ENCODE measurements at places on chromosomes 2 and 18.

DNA sequence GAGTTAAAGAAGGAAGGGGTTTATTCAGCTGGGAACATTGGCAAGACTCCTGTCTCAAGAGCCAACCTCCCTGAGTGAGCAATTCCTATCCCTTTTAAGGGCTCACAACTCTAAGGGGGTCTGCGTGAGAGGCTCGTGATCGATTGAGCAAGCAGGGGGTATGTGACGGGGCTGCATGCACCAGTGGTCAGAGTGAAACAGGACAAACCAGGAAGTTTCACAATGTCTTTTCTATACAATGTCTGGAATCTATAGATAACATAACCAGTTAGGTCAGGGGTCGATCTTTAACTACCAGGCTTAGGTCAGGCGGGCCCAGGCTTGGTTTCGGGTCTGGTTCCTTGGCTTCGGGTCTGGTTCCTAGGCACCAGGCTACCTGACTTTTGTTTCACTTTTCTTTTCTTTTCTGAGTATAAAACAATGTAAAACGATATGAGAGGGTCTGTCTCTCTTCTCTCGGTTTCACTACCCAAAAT lies 30.1 kb upstream of the LIPG start:
- no peak for DNase-seq

GRCh38 chr2:58156780-58157179 lies 84.3 kb downstream of the FANCL start:
- DNase-seq, result no peak

GRCh38 chr2:83970217-83970929 lies 488.7 kb downstream of the SUCLG1 start:
- no peak for DNase-seq

DNA sequence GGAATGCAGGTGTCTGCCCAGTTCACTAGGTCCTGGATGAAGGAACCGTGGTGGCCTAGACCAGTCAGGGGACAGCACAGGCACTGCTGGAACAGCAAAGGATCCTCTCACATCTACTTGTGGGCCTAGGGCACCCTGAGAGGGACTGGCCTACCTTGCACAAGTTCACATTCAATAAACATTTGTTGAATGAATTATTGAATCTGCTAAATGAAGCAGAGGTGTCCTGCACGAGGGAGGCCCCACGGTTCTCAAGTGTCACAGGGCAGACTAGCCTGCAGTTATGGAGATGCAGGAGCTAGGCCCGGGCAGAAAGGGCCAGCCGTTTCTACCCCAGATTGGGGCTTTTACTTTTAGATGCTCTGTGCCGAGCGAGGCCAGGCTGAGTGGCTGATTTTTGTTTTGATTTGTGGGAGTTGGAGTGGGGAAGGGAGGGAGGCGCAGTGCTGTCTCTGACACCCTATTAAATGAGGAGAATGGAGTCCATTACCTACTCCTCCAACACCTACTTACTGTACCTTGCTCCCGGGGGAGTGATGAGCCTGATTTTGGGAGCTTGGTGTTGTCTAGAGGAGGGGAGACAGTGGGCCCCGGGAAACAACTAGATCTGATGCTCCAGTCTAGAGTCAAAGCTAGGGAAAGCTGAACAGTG lies 18.4 kb downstream of the SH2D6 start:
- DNase-seq, result no peak

GRCh38 chr18:49728542-49728941 lies 84.8 kb downstream of the ACAA2 start:
- DNase-seq, result no peak

DNA sequence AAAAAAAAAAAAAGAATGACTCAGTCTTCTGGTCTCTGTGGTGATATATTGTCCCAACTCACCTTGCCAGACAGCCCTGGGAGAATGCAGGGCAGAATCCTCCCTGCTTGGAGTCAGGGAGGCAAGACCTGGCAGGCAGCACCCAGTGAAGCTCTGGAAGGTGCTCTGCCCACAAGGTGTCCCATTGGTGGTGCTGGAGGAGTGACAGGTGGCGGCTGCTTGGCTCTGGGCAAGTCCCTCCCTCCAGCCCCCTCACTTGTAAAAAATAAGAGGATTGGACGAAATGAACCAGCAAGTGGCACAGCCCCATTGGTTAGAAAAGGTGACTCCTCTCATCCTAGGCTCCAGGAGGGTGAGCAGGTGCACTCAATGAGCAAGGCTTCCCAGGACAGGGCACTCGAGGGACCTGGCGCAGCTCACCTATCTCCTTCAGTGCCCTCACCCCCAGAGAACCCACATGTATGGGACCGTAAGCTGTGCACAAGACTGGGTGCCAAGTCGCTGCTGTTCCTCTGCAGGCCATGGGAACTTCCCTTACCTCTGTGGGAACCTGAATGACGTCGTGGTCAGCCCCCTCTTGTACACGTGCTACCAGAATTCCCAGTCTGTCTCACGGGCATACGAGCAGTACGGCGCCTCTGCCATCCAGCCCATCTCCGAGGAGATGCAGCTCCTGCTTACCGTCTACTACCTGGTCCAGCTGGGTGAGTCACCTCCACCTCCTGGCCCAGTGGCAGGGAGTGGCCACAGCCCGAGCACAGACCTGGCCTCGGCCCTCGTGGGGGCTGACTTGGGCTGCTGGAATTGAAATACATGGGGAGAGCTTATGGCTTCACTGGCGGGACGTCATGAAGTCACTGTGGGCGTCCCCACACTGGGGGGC lies 54.6 kb downstream of the GREB1 start:
- no peak for DNase-seq

GRCh38 chr2:112641701-112642100 lies 4.0 kb upstream of the SLC20A1 start:
- DNase-seq, result no peak

DNA sequence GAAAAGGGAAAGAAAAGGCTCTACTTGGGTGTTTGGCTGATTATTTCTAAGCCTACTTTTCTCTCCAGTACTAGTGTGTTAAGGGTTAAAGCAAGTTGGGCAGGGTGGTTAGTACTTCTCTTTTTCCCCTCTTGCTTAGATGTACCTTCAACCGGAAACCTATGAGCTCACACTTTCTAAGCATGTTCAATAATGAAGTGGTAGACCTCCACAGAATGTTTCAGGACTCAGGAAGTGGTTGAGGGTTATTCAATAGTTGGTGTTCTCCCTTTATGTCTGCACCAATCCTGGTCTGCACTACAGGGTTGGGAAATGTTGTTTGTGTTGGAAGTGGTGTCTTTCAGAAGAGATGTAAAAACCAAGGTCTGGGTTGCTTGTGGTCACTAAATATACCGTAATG lies 137.1 kb downstream of the ZEB2 start:
- DNase-seq, result peak; percentile 74

DNA sequence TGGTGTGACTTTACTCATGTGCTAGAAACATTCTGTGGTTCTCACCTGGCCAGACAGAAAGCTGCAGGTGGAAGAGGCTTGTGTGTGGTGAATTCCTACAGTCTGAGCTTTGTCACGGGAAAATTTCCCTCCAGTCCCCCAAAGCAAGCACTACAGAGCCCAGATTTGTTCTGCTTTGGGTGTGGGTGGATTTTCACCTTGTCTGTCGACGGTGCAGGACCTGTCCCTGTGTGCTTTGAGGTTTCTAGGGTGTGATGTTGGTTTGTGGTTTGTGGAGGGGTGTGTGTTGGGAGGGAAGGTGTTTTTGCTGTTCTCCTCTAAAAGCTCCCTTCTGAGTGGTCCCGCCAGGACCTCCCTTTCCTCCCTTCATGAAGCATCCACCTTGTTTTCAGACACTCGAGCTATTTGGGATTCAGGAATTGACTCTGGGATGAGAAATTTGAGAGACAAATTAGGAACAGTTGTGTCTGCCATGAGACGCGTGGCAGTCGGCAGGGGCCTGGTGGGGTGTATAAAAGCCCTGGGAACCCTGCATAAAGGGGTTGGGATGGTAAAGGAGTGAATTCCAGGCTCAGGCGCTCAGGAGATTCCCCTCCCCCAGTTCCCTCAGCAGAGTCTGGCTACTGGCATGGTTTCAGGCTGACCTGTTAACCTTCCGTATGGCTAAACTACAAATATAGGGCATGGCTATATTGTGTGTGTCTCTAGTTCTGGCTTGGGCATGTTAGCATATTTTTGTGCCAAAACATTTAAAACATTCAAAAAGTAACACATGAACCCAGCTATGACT lies 65.5 kb downstream of the DGKD start:
- DNase-seq, result no peak

GRCh38 chr2:49943944-49944778 lies 789.8 kb upstream of the FSHR start:
- DNase-seq, result no peak

GRCh38 chr2:182615036-182615435 lies 101.0 kb upstream of the DNAJC10 start:
- no peak for DNase-seq

GRCh38 chr18:9835825-9836224 lies 49.9 kb upstream of the TXNDC2 start:
- DNase-seq, result no peak

- peak; percentile 8 for DNase-seq
Observed at GRCh38 chr2:168118733-168119514, 128.5 kb downstream of the STK39 start.

- no peak for DNase-seq
Observed at GRCh38 chr2:18903750-18904149, 314.4 kb upstream of the NT5C1B start.

DNA sequence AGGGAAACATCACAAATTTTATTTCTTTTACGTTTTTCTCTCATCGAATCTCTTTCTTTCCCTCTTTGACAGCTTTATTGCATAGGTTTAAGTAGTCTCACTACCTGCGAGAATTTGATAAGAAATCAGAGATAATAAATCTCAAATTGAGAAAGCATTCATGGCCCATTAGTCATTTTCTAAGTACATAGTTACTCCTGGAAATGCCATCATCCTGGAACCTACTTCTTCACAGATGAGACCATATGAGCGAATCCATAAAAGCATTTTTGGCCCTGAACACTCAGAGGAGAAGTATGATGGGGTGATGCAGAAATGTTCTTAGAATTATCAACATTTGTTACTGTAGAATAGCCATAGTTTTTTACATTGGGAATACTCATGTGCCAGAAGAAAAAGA lies 138.0 kb upstream of the ARHGAP28 start:
- no peak for DNase-seq

DNA sequence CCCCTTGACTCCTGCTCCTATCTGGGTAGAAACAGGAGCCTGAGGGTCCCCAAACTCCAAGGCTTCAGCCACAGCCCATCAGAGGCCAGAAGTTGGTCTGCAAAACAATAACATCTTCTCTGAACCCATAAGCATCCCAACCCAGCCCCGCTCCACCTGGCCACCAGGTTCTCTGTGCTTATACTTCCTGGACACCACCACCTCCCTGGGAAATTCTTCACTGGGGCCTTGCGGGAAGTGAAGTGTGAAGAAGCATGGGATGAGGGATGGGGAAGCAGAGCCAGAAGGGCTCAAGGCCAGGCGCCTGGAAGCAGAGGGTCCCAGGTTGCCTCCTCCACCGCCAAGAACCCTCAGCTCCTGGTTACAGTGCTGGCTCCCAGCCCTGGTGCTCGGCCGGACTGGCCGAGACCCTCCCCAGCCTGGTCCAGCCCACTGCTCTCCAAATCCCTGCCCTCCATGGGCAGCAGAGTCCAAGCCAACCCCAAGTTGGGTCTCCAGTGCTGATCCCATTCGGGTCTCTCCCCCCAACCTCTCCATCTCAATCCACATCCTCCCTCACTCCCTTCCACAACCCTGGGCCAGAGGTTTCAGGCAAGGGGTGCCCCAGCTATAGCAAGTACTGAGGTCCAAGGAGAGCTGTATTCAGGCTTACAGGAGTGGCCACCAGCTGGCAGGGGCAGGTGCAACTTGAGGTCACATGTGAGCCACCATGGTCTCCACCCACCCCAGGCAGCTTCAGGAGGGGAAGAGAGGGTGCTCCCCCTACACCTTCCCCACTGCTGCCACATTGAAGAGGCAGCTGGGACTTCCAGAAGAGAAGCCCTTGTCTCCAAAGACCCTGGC lies 60.7 kb downstream of the TNS1 start:
- DNase-seq, result no peak

- DNase-seq, result peak; percentile 17
Observed at GRCh38 chr2:45585267-45585861, 25.7 kb downstream of the SRBD1 start.

GRCh38 chr2:2234398-2235195 lies 96.5 kb downstream of the MYT1L start:
- DNase-seq, result no peak

- no peak for DNase-seq
Observed at GRCh38 chr2:118881490-118882129, 34.2 kb upstream of the EN1 start.

DNA sequence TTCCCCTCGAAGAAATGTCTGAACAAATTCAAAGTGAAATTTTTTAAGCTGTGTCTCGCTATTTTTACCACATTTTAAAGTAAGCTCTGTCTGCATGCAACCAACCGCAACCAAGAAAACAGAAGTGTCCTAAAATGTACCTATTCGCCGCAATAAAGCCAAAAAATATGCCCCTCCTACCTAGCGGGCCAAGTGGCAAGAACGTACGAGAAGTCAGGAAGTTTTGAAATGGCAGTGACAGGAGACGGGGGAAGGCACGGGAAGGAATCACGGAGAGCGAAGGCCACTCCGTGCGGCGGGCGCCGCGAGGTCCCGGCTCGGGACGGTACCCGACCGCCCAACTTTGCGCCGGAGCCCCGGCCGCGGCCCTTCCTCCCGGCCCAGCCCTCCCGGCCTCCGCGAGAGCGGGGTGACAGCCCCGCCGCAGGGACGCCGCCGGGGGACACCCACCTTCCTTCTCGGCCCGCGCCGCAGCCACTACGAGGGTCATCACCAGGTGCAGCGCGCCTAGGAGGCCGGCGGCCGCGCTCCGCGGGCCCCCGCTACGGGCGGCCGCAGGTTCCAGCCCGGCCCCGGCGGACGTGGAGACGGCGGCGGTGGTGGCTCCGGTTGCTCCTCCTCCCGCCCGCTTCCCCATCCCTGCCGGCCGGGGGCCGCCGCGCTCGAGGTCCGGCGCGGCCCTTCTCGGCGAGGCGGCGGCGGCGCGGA lies 568 bp downstream of the TMEM131 start:
- peak; percentile 21 for DNase-seq

- no peak for DNase-seq
Observed at GRCh38 chr2:107585851-107586250, 240.8 kb upstream of the RGPD4 start.

DNA sequence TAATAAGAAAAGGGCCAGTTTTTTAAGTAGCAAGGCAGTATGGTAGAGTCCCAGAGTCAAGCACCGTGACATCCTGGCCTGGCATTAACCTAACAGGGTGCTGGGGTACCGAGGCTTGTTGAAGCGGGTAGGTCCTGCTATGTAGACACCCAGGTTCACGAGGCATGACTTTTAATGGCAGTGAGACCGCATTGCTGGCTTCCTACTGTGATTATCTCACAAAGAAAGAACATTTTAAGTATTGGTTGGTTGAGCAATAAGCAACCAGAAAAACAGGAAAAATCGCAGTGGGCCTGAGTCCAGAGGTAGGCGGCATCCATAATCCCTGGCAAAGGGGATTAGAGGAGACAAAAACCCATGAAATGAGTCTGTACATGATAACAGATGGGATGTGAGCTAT lies 927.9 kb upstream of the ACVR2A start:
- DNase-seq, result no peak

GRCh38 chr2:174615871-174616436 lies 18.4 kb upstream of the WIPF1 start:
- no peak for DNase-seq

GRCh38 chr2:181781078-181781786 lies 100.9 kb upstream of the NEUROD1 start:
- DNase-seq, result peak; percentile 54

Measured in GDM1 (cell line).